ENCODE measurements at places on chromosomes 11 and 22. TPM values are rescaled to one million over a fixed set of nuclear protein-coding genes. Genes with fewer than 3 reads are reported as not detected.

DNA sequence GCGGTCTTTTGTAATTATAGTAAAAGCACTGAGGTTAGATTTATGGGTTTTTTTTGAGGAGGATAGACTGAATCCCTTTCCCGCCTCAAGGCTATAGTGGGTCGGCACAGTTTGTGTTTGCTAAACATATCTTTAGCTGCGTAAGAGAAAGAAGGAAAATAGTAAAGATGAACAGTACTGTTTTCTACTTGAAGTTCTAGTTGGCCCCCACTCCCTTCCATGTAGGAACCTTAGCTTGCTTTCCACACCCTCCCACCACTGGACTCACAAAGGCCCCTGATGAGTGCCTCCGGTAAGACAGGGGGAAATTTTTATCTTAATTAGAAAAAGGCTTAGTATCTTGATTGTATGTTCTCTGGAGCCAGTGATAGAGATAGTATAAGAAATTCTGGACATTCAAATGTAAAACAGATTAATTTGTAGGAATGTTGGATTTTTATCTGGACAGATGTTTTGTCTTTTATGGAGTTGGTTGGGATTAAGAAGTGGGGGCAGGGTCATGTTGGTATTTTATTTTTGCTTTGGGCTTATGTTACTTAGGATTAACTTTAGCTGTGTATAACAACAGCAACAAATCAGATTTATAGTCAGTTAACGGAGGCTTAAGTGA lies 49.4 kb downstream of the PTPRJ start:
- no peak for DNase-seq

DNA sequence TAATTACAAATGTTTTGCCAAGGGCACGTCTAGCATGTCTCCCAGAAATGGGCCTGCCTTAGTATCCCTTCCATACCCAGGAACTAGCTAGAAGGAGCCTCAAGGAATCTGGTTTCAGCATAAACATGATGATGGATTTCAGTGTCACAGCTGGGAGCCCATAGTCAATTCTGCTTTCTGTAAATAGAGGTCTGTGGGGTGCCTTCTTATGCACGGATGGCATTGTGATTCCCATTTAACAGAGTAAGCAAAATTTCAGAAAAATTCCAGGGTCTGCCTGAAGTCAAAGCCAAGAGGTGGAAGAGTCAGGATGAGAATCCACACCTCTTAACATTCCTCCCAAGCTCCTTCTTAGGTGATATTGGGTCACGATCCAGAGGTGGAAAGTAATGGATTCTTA lies 12.1 kb downstream of the DUSP18 start:
- DNase-seq: no peak

- DNase-seq: no peak
Observed at GRCh38 chr11:110798201-110798900, 86.1 kb upstream of the ARHGAP20 start.

OTOG gene
- total RNA-seq: not detected

KCNQ1 gene
- total RNA-seq: 0.59 TPM

SAA4 gene
- total RNA-seq: not detected

Data from gastrocnemius medialis (tissue), 4 donors.